ENCODE measurements at places on chromosomes 12 and 14.
A peak's percentile ranks its signal among the peaks of the same experiment; 100 is the strongest.

- DNase-seq: no peak
Measured at GRCh38 chr14:90105756-90106155, 44.0 kb downstream of the KCNK13 start.

GRCh38 chr14:26741711-26742212 is 143.9 kb upstream of the NOVA1 start:
- no peak for DNase-seq

GRCh38 chr14:56815745-56816144 is 5.5 kb upstream of the OTX2 start:
- DNase-seq: no peak

GRCh38 chr12:89783359-89784060 is 74.9 kb upstream of the ATP2B1 start:
- no peak for DNase-seq

DNA sequence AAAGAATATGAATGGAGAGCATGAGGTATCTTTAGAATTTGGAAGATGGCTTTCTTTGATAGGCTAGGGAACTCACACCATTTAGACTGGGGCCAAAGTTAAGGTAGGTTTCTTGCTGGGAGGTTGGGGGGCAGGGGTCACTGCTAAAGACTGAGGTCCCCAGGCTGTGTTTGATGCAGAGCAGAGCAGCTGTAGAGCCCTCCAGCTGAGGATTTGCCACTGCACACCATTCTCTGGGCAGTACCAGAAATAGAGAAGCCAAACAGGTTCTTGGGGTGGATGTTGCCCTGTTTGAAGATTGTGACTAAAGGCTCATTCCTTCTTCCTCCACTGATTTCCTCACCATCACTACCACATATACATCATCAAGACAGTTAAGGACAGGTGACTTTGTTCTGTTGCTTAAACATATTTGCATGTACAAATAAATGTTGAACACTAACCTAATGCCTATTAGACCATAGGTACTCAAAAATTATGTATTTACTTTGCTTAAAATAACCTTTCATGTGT is 7.9 kb downstream of the NTF3 start:
- DNase-seq: no peak

GRCh38 chr12:1373901-1374735 is 220.3 kb downstream of the FBXL14 start:
- DNase-seq: no peak

GRCh38 chr12:128702371-128702770 is 121.4 kb downstream of the SLC15A4 start:
- DNase-seq: no peak

DNA sequence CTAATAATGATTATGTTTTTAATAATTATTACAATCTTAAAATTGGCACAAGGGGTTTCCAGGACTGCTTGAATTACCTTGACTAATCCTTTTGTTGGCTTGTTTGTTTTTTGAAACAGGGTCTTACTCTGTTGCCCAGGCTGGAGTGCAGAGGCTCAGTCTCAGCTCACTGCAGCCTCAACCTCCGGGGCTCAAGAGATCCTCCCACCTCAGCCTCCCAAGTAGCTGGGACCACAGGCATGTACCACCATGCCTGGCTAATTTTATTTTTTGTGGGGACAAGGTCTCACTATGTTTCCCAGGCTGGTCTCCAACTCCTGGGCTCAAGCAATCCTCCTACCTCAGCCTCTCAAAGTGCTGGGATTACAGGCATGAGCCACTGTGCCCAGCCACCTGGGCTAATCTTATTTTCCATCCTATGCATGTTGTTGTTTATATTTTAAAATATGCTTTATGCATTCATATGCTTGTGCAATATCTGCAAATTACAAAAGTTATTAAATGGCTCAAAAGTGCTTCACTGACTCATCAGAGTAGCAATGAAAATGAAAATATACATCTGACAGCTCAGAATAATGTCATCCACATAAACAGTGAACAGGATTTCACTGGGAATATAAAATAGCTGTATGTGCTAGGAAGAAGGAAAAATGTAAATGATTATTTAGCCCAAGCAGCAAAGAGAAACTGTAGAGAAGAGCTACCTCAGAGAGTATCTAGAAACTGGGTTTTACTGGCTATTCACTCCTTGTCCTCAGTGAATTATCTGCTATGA is 24.8 kb upstream of the PLEKHG6 start:
- no peak for DNase-seq

- no peak for DNase-seq
Measured at GRCh38 chr14:34014936-34015335, 64.1 kb upstream of the EGLN3 start.

GRCh38 chr12:105226219-105226618 is 9.8 kb downstream of the APPL2 start:
- no peak for DNase-seq

GRCh38 chr12:50014342-50014741 is 11.0 kb downstream of the RACGAP1 start:
- no peak for DNase-seq

GRCh38 chr14:63524537-63525155 is 18.5 kb downstream of the PPP2R5E start:
- DNase-seq: no peak

GRCh38 chr14:22002860-22003284 is 329.3 kb upstream of the OR4E1 start:
- DNase-seq: peak; percentile 44

GRCh38 chr14:106287506-106287905 is 761.1 kb downstream of the TMEM121 start:
- DNase-seq: no peak

DNA sequence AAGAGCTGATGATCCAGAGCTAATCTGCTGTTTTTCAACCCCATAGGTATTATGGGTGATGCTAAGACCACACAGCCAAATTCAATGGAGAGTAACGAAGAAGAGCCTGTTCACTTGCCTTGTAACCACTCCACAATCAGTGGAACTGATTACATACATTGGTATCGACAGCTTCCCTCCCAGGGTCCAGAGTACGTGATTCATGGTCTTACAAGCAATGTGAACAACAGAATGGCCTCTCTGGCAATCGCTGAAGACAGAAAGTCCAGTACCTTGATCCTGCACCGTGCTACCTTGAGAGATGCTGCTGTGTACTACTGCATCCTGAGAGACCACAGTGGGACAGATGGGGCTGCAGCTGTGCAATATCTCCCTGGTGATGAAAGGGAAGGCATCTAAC is 386.0 kb downstream of the DAD1 start:
- no peak for DNase-seq

DNA sequence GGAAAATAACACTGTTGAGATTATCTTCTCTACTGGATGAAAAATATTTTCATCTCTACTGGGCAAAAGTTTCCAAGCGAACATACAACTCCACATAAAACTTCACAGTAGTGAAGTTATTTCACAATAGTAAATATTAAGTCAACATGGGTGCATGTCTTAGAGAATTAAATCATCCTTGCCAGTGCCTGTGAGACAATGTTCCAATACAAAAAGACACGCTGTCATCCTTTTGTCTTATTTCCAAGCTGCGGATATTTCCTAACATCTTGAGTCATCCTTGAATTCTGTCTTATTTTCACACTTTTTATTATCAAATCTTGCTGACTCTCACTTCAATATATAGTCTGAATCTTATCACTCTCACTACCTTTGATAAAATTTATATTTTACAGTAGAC is 142.9 kb upstream of the KITLG start:
- no peak for DNase-seq

DNA sequence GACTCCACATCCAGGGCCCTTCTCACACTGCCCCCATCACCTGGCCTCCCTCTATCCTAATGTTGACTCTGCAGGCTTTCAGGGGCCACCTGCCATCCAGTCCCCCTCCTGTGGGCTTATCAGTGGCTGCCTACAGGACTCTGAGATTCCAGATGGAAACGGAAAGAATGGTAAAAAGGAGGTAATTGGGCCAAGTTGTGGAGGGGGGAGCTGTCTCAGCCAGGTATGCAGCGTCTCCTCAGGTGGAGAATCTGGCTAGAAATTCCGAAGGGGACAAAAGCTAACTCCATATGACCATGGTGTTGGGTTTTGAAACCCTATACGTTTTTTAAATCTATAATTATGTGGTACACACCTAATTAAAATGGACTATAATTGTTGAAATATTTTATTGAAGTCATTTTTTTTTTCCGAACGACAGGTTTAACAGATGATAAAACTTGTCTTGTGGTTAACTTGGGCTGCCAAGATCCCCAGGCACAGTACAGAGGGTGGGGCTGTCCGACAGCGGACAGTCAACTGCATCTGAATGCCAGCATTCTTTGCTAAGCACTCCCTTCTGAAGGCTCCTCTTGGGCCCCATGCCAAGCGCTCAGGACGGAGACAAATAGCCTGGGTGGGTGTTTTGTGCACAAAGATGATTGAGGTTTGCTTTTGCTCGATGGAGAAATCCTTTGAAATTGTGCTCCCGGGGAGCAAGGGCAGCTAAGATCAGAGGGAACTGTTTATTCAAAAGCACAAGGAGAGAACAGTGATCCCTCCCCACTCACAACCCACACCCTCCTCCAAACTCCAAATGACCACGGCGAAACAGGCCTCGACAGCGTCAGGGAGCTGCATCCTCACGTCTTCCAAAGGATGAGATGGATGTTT is 365.6 kb downstream of the BCL11B start:
- DNase-seq: no peak

DNA sequence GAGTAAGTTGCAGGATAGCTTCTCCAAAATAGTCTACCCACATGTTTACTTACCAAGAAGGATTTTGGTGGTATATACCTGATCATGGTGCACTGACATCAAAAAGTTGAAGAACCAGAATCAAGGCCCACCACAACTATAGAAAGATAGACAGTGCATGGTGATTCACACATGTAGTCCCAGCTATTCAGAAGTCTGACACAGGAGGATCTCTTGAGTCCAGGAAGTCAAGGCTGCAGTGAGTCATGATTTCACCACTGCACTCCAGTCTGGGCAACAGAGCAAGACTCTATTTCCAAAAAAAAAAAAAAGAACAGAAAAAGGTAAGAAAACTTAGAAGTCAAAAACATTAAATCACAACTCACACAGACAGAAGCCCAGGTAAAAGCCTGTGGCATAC is 422.2 kb upstream of the FOXG1 start:
- DNase-seq: no peak

GRCh38 chr14:36443374-36443773 is 76.7 kb downstream of the NKX2-1 start:
- DNase-seq: no peak

DNA sequence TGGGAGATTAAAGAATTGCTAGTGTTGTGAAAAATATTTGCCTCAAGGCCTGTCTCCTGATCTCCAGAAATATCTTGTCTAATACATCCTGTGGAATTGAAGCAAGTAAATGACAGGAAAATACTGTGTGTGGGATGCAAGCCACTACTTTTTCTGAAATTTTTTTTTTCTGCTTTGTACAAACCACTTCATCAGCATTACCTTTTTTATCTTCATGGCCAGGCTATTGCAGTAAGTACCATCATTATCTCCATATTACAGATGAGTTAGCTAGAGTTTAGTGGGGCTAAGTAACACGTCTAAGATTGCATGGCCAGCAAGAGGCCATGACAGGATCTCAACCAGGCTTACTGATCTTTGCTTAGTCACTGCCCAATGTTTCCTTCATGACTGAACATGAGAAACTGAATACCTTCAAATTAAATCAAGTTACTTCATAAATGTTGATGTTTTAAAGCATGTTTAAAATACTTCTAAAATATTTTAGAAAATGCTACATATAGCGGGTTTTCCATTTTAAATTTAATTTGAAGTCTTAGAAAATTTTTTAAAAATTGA is 273.7 kb downstream of the SLC6A15 start:
- no peak for DNase-seq
